ENCODE measurements at places on chromosomes 1 and 21.

- no peak for DNase-seq
Measured at GRCh38 chr1:155173478-155174323, at the start of gene TRIM46. Gene TRIM46 (plus strand): TSS chr1:155173849. CDS start chr1:155173967, 118 bp downstream.

GRCh38 chr1:55381491-55381890 lies 166.3 kb upstream of the USP24 start:
- DNase-seq = no peak

DNA sequence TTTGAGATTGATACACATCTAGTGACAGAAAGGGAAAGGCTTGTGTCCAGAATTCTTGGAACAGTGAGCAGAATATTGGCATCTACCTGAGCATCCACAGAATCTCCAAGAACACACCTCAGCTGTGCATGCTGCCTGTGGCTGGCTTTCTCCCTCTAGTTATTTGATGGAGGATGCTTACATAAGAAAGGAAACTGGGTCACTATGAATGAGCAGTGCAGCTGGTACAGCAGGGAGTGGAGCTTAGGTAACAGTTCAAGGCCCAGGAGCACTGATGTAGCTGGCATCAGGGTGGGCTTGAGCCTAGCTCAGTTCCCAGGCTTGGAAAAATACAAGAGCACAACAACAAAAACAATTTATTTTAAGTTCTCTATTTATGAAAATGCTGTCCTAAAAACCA lies 26.3 kb downstream of the RGS8 start:
- DNase-seq = no peak

DNA sequence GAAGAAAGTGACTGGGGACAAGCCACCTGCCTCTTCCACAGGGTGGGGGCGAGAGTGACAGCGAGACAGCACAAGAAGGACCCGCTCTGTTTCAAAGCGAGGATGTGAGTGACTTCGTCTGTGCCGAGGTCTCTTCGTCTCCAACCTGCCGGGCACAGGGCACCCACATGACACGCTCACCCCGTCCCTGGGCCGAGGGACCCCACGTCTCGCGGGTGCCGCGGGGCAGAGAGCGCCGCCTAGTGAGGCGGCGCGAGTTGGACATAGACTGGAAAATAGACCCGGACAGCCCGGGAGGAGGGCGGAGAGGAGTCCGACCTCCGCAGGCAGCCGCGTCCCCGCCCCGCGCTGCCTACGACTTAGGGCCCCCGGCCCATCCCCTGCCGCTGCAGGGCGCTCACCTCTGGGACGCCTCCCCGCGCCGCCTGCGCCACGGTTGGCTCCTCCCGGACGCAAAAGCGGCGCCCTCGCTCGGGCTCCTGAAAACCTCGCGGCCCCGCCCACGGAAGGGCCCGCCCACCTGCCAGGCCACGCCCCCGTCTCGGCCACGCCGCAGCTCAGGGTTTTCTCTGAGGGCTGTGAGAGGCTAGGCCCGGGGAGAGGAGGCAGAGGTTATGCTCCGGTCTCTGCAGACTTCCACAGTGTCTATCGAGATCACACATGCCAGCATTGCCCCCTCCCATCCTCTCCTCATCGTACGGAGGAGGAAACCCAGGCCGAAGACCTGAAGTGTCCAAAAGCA lies at the start of gene TLR5:
TLR5 (minus strand) TSS at position 454 of the 742 bp plus-strand sequence. CDS start 30,217 bp downstream, outside the sequence.
- no peak for DNase-seq

DNA sequence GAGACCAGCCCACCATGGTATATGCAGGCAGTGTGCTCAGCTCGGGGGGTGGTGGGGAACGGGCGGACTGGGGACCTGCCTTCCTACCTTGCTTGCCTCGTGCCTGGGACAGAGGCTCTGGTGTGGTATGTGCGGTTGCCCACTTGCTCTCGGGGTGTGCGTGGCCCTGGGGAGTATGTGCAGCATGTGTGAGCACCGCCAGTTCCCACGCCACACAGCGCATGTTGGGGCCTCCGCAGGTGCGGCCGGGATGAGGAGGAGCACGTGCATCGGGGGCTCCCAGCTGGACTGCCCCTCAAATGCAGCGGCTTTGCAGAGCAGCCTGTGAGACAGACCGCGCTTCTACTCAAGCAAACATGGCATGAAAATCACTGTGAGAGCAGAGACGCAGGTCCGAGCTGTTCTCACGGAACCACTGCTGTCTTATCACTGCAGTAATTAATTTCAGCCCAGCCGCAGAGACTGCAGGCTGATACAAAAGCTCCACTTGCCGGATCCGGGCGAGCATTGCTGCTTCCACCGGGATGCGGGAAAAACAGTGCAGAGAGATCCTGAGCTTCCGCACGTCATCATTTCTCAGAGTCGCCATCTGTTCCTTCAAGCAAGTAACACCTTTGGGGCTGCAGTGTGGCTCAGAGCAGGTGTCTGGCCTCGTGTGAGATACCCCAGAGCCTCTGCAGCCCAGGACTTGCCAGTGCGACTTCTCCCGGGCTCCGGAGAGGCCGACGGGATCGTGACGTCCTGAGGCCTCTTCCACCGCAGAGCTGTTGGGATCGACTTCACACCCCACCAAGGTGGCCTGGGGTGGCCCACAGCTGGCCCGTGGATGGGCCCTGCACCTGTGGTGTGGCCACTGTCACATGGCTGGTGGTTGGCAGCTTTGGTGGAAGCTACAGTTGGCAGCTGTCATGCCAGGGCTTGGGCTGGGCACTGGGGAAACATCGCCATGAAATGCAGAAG lies 92.6 kb upstream of the ACTRT2 start:
- DNase-seq = no peak

DNA sequence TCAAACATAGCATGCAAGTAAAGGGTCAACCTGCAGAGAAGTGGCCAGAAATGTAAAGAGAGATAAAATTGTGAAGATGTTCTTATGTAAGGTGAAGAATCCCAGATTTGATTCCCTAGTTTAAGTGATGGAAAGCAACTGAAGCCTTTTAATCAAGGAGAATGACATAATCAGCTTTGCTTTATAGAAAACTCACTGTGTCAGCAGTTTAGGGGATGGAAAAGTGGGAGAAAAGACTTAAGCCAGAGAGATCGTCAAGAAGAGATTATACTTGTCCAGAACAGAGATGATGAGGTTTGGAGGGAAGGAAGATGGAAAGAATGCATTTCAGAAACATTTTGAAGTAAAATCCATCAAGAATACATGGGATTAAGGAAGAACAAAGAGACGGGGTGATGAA lies 275.3 kb upstream of the ST6GALNAC5 start:
- no peak for DNase-seq

DNA sequence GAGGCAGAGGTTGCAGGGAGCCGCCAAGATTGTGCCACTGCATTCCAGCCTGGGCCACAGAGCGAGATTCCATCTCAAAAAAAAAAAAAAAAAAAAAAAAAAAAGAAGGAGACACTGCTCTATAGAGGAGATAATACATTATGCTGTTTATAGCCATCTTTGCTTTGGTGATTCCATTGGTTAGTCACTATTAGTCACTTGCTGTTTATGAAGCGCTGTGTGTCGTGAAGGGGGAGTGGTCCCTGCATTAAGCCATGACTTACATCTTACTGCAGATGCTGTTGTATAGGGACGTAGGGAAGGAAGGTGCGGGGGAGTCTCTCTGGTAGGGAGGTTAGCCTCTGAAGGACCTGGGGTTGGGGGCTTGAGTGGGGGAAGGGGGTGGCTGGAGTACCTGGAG lies 48.3 kb downstream of the HUNK start:
- DNase-seq = no peak

DNA sequence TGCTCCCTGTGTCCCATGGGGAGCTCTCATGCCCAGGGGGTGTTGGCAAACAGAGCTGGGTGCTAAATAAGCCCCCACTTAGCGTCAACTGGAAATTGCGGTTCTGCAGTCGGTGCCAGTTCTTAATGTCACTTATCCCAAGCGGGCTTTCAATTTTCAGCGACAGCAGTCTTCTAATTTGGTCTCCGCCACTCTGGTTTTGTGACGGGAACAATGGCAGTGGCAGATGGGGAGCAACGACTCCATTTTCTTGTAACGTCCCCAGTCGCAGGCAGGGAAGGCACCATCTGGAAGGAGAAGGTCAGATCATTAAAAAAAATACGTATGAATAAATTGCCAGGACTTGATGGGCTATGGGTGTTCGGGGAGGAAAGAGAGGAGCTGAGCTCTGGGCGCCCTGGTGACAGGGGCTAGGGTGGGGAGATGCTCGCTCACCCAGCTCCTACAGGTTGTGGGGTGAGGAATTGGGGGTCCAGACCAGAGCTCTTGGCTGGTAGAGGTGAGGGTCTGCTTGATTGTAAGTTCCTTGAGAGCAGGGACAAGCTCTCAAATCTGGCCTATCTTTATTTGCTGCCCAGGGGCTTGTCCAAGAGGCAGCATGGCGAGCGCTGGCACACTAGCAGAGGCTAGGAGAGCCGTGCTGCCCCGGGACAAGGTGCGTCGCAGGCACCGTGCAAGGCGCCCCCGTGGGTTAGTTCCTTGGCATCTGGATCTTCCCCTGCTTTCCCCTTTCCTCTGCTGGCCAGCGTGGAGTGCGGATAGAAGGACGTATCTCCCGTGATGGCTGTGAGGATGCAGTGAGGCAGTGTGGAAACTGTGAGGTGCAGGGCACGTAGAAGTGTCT lies 105.8 kb downstream of the ARHGEF10L start:
- DNase-seq = no peak

GRCh38 chr21:29080454-29080941 lies 7.0 kb upstream of the CCT8 start:
- no peak for DNase-seq

- DNase-seq = no peak
Measured at GRCh38 chr1:64084451-64084850, 119.0 kb upstream of the UBE2U start.

DNA sequence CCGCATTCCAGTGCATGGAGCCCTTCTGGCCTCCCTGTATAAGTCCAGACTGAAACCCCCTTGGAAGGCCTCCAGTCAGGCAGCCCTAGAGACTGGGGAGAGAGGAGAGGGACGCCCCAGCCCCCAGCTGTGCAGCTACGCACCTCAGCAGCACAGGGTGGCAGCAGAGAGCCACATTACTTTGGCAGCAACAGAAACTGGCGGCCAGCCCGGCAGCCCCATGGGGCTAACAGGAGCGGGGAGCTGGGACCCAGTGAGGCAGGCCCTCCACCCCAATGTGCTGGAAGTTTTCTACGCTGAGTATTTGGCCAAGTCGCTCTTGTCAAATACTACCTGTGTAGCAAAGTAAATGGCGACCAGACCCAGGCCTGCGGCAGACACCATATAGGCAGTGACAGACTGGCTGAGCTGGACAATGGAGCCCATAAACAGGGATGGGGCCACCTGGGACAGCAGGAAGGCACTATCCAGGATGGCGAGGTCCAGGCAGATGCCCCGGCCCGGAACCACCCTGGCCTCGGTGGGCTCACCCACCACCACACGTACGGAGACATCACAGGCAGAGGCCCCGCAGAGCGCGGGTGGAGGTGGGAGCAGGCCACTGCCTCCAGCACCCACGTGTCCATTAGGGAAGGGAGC lies 21.2 kb downstream of the SLC45A3 start:
- DNase-seq = peak; percentile 21

- no peak for DNase-seq
Measured at GRCh38 chr1:160095382-160096105, 2.9 kb downstream of the IGSF8 start.

- DNase-seq = no peak
Measured at GRCh38 chr1:119673171-119673940, 25.3 kb upstream of the ZNF697 start.

GRCh38 chr1:229139331-229140118 lies 131.4 kb upstream of the RAB4A start:
- no peak for DNase-seq

DNA sequence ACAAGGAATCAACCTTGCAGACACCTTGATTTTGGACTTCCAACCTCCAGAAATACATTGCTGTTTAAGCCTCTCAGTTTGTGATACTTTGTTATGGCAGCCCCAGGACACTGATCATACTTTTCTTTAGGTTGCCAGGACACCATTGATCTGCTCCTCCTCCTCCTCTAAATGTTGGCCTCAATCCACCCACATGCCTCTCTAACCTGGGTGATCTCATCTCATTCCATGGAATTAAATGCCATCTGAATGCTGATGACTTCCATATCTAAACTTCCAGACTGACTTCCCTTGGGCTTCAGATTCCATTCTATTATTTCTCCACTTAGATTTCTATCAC lies 7.4 kb upstream of the PPP1R15B start:
- no peak for DNase-seq

- no peak for DNase-seq
Measured at GRCh38 chr1:41607808-41608207, 123.3 kb upstream of the EDN2 start.

GRCh38 chr1:88890791-88891317 lies 513 bp downstream of the GTF2B start:
- no peak for DNase-seq

DNA sequence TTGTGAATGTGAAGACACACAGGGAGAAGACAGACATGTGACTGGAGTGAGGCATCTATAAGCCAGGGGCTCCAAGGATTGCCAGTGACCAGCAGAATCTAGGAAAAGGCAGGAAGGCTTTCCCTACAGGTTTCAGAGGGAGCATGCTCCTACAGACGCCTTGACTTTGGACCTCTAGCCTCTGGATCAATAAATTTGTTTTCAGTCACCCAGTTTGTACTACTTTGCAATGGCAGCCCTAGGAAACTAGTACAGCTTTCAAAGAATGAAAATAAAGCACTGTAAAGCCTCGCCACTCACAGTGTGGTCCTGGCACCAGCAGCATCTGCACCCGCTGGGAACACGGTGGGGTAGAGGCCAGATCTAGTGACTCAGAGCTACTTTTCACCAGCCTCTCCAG lies 510.0 kb downstream of the LTN1 start:
- no peak for DNase-seq

DNA sequence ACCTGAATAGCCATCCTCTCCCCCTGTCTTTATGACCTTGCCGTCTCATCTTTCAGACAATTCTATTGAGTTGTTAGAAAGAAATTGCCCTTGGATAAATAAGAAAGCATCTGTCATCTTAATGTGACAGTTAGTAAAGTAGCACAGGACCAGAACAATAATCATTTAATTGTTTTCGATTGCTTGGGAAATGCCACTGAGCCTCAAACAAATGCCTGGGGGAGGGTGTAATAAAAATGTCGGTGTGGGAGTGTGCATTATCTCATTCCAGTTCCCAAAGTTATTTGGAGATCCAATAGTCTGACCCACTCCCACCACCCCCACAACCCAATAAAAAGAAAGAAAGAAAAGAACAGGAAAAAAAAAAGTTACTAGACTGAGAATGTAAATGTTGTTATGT lies 509.3 kb upstream of the LRRC7 start:
- no peak for DNase-seq

DNA sequence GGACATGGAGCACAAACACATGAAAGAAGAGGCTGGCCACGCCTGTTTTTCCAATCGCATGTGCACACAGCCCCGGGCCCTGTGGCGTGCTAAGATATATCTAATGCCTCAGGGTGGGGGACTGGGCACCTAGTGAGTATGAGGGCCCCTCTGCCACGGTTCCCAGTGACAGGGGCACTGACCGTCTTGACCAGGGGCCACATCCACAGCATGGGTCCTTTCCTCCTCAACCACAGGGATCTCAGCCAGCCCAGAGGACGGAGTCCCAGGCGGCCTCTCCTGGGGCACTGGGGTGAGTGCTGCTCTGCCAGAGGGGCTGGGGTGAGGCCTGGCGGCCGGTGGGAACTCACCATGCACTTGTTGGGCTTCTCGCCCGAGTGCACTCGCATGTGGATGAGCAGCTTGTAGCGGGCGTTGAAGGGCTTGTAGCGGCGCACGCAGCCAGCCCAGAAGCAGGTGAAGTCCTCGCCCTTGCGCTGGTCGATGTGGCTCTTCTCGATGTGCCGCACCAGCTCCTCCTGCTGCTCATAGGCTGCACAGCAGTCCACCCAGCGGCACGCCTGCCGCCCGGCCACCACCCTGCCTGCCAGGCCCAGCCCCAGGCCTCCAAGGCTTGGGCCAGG lies 134.7 kb downstream of the DMRTB1 start:
- no peak for DNase-seq

- DNase-seq = no peak
Measured at GRCh38 chr1:237713916-237714315, 176.8 kb downstream of the ZP4 start.

GRCh38 chr1:95369985-95370690 lies 136.1 kb downstream of the RWDD3 start:
- DNase-seq = no peak
